ENCODE measurements at places on chromosomes 4 and X. TPM values are rescaled to one million over a fixed set of nuclear protein-coding genes. Genes with fewer than 3 reads are reported as not detected.

- DNase-seq: no peak
Measured at GRCh38 chr4:20041839-20042407, 209.8 kb upstream of the SLIT2 start.

The F8A1 gene
- total RNA-seq: 3.9 TPM

DNA sequence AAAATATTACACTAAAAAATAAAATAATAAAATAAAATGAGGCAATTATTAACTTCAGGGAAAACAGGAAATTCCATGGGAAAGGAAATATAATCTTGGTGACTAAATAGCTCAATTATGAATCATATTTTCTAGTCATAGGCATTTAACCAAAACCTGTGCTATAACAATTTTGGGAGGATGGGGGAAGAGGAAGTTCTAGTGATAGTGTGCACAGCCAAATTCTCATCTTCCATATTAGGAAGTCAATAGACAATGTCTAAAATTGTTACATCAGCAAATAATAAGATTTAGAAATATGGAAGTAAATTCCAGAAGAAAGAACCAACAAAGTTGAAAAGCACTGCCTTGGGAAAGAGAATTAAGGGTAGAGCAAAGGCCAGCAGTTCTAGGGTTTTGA, 2.8 kb downstream of the AWAT2 start:
- no peak for DNase-seq

GRCh38 chr4:153970169-153970568, 181.3 kb upstream of the SFRP2 start:
- DNase-seq: no peak

DNA sequence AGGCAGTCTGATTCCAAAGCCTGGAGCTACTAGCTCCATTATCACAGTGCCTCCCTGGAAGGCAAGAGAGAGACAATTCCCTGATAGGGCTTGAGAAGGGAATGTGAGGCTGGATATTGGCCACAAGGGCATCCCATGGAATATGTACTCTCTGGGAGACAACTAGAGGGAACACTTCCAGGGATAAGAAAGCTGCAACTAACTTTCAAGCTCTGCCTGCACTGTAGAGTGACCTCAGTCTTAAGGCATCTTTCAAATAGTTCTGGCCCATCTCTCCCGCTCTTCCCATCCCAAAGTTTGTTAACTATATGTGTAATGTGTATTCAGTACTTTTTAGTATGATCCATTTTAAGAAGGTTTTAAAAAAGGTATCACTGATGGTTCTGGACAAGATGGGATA, 13.1 kb upstream of the RNF212 start:
- DNase-seq: no peak

DNA sequence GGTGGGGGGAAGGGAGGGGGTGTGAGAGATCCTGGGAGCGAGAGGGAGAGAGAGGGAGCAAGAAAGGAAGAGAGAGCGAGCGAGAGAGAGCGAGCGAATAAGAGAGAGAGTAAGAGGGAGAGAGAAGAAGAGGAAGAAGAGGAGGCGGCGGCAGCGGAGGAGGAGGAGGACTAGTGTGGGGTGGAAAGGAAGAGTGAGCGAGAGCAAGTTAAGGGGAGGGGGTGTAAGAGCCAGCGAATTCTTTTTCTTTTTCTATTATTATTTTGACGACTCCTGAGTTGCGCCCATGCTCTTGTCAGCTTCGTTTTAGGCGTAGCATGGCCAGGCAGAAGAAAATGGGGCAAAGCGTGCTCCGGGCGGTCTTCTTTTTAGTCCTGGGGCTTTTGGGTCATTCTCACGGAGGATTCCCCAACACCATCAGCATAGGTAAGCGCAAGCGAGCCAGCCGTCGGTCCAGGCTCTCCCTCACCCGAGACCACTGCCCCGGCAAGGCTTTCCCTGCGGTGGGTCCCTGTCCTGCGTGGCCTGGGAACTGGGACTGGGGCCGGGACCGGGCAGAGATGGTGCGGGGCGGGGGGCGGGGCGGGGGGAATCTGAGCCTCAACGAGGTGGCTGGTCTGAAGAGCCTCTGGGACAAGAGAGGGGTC, at the start of gene GRIA3:
TSS of gene GRIA3 (plus strand) at position 60 of the 647 bp plus-strand sequence. CDS start at position 318, 258 bp downstream.
- DNase-seq: no peak

DNA sequence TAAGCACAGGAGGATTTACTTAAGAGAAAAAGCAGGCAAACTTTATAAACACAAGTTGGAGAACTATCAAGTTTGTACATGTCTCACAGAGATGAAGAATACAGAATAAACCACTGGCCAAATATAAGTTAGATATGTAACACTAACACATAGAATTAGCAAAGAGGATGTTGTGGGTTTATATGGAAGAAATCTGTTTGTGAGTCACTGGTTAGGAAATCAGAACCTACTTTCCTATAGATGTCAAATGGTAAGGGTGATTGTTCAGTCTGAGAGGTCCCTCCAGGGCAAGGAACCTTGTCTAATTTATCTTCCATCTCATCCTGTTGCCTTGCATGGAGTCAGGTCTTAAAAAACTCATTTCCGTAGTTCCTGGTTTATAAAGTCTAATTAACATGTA, 14.8 kb upstream of the ART3 start:
- DNase-seq: no peak

DNA sequence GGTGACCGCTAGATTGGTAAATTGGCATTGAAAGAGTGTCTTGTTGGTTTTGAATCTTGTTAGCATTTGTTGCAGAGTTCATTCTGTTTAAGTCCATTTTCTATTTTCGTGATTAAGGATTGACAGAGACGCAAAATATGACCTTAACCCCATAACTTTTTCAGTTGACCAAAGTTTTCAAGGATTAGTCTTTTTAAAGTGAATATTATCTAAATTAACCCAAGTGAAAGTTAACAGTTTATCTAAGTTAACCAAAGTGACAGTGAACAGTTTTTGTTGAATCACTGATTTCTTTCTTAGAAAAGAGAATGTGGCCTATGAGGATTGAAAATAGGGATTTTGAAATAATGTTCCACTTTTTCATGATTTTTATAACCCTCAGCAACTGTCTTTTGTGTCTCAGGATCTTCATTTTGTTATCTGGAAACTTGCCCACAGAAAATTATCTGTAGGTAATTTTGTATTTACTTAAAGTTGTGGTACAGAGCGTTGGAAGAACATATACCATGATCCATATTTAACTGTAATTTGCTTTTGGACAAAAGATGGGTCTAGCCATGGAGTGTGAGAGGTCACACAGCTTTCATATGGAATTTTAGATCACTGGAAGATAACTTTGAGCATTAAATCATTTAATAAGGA, 3.3 kb downstream of the CPEB2 start:
- DNase-seq: no peak

GRCh38 chr4:85491527-85491926, 16.6 kb downstream of the ARHGAP24 start:
- DNase-seq: no peak

The ZFP92 gene
- 0.19 TPM for total RNA-seq

The CTAG1A gene
- not detected for total RNA-seq

DNA sequence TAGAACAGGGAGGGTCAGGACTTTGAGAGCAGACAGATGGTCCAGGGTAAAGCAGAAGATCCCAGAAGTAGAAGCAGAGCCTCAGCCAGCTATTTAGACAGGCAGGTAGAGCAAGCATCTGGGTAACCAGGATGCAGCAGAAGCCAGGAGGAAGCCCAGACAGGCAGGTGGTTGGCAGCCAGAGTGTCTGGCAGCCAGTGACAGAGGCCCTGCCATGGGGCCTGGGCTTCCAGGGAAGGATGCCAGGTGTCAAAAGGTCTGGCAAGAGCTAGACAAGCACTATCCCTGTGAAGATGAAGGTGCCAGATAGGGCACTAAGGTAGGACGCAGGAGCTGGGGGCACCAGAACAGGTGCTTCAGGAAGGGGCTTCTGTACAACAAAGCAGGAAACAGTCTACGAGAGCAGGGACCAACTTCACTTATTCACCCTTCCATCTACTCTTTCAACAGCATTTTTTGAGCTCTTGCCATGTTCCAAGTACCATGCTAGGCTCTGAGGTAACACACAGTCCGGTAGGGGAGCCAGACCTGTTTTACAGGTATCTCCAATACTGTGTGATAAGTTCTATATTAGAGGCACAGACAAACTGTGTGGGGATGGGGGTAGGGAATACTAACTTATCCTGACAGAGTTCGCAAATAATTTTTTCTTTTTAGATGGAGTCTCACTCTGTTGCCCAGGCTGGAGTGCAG, 38.1 kb upstream of the GJB1 start:
- DNase-seq: no peak

Data from thymus (tissue), 14 donors.